Lung microvascular endothelial cell (primary cell): ENCODE measurements at places on chromosomes 16 and 17. TPM values are rescaled to one million over a fixed set of nuclear protein-coding genes. Genes with fewer than 3 reads are reported as not detected.

CD300E gene
- not detected in 2 replicates for total RNA-seq

NOG gene
- 0.65 and 1.8 TPM in 2 replicates for total RNA-seq

KRTAP4-1 gene
- not detected in 2 replicates for total RNA-seq

- DNase-seq: no peak
Observed at GRCh38 chr17:37090941-37091340, 142.2 kb downstream of the AATF start.

CHD9NB gene
- under 0.01 and 0.22 TPM in 2 replicates for total RNA-seq

- no peak for DNase-seq
Observed at GRCh38 chr16:19781226-19781625, 63.2 kb downstream of the IQCK start.

NACA2 gene
- total RNA-seq: not detected in 2 replicates
